ENCODE measurements at places on chromosomes 12 and 14.

DNA sequence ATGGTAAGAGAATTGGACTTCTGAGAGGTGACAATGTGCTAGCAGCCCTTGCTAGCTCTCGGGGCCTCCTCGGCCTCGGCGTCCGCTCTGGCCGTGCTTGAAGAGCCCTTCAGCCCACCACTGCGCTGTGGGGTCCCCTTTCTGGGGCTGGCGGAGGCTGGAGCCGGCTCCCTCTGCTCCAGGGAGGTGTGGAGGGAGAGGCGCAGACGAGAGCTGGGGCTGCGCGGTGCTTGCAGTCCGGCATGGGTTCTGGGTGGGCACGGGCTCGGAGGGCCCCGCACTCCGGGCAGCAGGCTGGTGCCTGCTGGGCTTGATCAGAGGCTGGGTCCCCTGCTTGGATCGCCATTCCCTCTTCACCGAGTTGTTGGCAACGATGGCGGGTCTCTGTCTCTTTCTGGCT, 226.4 kb upstream of the AMIGO2 start:
- DNase-seq: no peak

GRCh38 chr12:93333828-93334227, 43.9 kb upstream of the NUDT4 start:
- DNase-seq: no peak

DNA sequence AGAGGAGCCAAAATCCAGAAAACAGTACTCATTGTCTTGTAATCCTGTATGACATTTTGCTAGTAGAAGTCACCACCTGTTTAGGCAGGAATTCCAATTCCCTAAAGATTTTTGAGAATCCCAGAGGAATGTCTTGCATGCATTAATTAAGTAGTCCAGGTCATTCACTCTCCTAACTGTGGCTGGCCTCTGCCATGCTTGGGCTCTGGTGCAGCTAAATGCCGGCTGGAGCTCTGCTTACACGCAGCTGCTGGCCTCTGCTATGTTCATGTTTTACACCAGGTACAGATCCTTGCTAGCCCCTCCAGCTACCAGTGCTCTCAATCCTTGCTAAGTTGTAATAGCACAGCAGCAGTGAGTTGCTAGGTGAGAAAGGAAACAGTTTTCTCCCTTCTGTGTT, 16.3 kb upstream of the HIF1A start:
- DNase-seq: no peak

GRCh38 chr12:85568395-85569103, 267.7 kb downstream of the RASSF9 start:
- no peak for DNase-seq
